IgD-negative memory B cell (primary cell): ENCODE measurements at places on chromosomes 12 and 14. TPM values are rescaled to one million over a fixed set of nuclear protein-coding genes. Genes with fewer than 3 reads are reported as not detected.

Gene TAS2R50
- polyA plus RNA-seq = not detected

Gene MIPOL1
- polyA plus RNA-seq = not detected

Gene FAM222A
- polyA plus RNA-seq = 0.10 TPM

Gene CLEC1B
- polyA plus RNA-seq = not detected

Gene DLK1
- polyA plus RNA-seq = not detected

Gene IRAK3
- not detected for polyA plus RNA-seq

Gene POTEG
- not detected for polyA plus RNA-seq

Gene SLC25A47
- polyA plus RNA-seq = not detected

Gene PTHLH
- polyA plus RNA-seq = not detected

Gene RFLNA
- not detected for polyA plus RNA-seq

Gene KIF21A
- 1.8 TPM for polyA plus RNA-seq

Gene CIDEB
- polyA plus RNA-seq = 19.2 TPM

Gene KRT1
- 0.25 TPM for polyA plus RNA-seq

Gene IL26
- polyA plus RNA-seq = not detected

Gene TSPAN19
- not detected for polyA plus RNA-seq

Gene OTX2
- polyA plus RNA-seq = not detected

Gene P3H3
- not detected for polyA plus RNA-seq

Gene CCDC196
- not detected for polyA plus RNA-seq

Gene RHOJ
- polyA plus RNA-seq = not detected

Gene KRT79
- polyA plus RNA-seq = not detected

Gene CDK4
- polyA plus RNA-seq = 77.4 TPM
